ENCODE measurements at places on chromosomes 2 and 18. TPM values are rescaled to one million over a fixed set of nuclear protein-coding genes. Genes with fewer than 3 reads are reported as not detected.

Gene KCNK3
- total RNA-seq: not detected

DNA sequence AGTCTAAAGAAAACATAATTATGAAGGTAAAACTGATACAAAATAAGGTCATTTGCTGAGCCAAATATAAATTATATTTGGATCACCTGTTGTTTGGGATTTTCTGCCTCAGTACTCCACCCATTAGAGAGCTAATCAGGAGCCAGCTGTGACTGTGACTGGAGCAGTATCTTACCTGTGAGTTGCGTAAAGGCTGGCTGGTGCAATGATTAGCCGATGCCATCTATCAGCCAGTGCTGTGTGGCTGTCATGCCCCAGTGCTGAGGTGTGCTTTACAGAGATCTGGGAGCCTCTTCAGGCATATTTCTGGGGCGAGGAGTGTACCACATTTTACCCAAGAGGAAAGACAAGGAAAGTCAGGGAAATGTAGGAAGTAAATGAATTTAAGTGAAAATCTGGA is 191.8 kb downstream of the LRRTM1 start:
- no peaks in the 10 kb centered on the region for H3K36me3 ChIP-seq
- no peaks in the 10 kb centered on the region for H3K4me1 ChIP-seq
- H3K4me3 ChIP-seq: no peak overlapping the region
- no peaks in the 10 kb centered on the region for H3K27me3 ChIP-seq
- no peak for DNase-seq
- H3K27ac ChIP-seq: no peak overlapping the region

- no peaks in the 10 kb centered on the region for H3K36me3 ChIP-seq
- H3K4me3 ChIP-seq: no peak overlapping the region
- no peak for DNase-seq
Observed at GRCh38 chr18:58161659-58162058, 117.6 kb downstream of the NEDD4L start.

GRCh38 chr2:240810199-240810598 is 9.8 kb downstream of the KIF1A start:
- H3K4me1 ChIP-seq: no peaks in the 10 kb centered on the region
- H3K27ac ChIP-seq: no peak overlapping the region
- H3K36me3 ChIP-seq: no peaks in the 10 kb centered on the region
- H3K27me3 ChIP-seq: peaks cover 8% of the 10 kb centered on the region
- H3K4me3 ChIP-seq: no peak overlapping the region
- peak; percentile 89 for DNase-seq

DNA sequence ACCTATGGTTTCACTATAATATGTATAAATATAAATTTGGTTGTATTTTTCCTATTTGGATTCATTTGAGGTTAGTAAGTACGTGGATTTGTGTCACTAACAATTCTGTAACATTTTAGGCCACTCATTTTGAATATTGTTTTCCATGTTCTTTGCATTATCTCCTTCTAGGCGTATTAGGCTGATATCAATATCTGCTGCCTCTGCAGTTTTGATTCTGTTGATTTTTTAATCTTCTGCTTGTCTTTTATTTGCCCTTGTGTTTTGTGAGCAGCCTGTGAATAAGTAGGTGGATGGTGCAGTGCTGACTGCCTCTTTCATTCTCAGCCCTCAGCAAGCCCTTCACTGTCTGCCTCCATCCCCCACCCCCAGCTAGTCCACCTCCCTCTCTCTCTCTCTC is 165.7 kb upstream of the BCL2L11 start:
- H3K4me1 ChIP-seq: no peaks in the 10 kb centered on the region
- no peak overlapping the region for H3K4me3 ChIP-seq
- DNase-seq: no peak
- H3K36me3 ChIP-seq: no peaks in the 10 kb centered on the region
- no peak overlapping the region for H3K27ac ChIP-seq

- H3K4me1 ChIP-seq: no peaks in the 10 kb centered on the region
- no peaks in the 10 kb centered on the region for H3K27me3 ChIP-seq
- H3K4me3 ChIP-seq: no peak overlapping the region
Observed at GRCh38 chr2:230394301-230394700, 21.7 kb upstream of the SP100 start.

DNA sequence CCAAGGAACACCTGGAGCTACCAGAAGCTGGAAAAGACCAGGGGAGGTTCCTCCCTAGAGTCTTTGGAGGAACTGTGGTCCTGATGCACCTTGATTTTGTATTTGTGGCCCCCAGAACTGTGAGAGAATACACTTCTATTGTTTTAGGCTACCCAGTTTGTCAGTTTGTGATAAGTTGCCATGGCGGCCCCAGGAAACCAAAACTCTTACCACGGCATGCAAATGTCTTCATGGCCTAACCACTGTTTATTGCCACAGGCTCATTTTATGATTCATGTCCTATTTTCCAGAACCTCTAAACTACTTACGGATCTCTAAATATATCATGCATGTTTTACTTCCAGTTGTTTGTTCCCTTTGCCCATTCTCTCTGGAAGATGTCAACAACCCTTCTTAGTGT is 1250.7 kb upstream of the FAM98A start:
- H3K4me3 ChIP-seq: no peak overlapping the region
- no peaks in the 10 kb centered on the region for H3K36me3 ChIP-seq
- H3K27ac ChIP-seq: no peak overlapping the region
- H3K27me3 ChIP-seq: no peaks in the 10 kb centered on the region

- H3K27ac ChIP-seq: no peak overlapping the region
- no peaks in the 10 kb centered on the region for H3K36me3 ChIP-seq
- peak; percentile 42 for DNase-seq
- no peak overlapping the region for H3K4me3 ChIP-seq
- H3K4me1 ChIP-seq: peaks cover 5% of the 10 kb centered on the region
- no peaks in the 10 kb centered on the region for H3K27me3 ChIP-seq
Observed at GRCh38 chr18:76465630-76466409, 29.2 kb downstream of the ZNF516 start.

- no peaks in the 10 kb centered on the region for H3K36me3 ChIP-seq
- H3K4me3 ChIP-seq: no peak overlapping the region
- peaks cover 2% of the 10 kb centered on the region for H3K4me1 ChIP-seq
- no peak for DNase-seq
Observed at GRCh38 chr2:164824872-164825271, 16.8 kb downstream of the COBLL1 start.

- H3K4me1 ChIP-seq: peaks cover 11% of the 10 kb centered on the region
- peaks cover 43% of the 10 kb centered on the region for H3K36me3 ChIP-seq
- no peak overlapping the region for H3K27ac ChIP-seq
- no peak overlapping the region for H3K4me3 ChIP-seq
- peak; percentile 42 for DNase-seq
Observed at GRCh38 chr2:1633092-1633671, 111.1 kb downstream of the PXDN start.

GRCh38 chr2:124246170-124246569 is 221.1 kb downstream of the CNTNAP5 start:
- no peak for DNase-seq
- H3K4me1 ChIP-seq: no peaks in the 10 kb centered on the region
- H3K4me3 ChIP-seq: no peak overlapping the region
- no peaks in the 10 kb centered on the region for H3K27me3 ChIP-seq
- no peaks in the 10 kb centered on the region for H3K36me3 ChIP-seq

Gene STAM2
- 51.6 TPM for total RNA-seq

Gene SMAD7
- total RNA-seq: 76.0 TPM

Gene DPYSL5
- total RNA-seq: not detected

- no peaks in the 10 kb centered on the region for H3K27me3 ChIP-seq
- no peak for DNase-seq
- no peak overlapping the region for H3K4me3 ChIP-seq
- H3K4me1 ChIP-seq: peaks cover 18% of the 10 kb centered on the region
- H3K27ac ChIP-seq: no peak overlapping the region
- H3K36me3 ChIP-seq: no peaks in the 10 kb centered on the region
Observed at GRCh38 chr18:41933778-41934177, 21.3 kb upstream of the PIK3C3 start.

DNA sequence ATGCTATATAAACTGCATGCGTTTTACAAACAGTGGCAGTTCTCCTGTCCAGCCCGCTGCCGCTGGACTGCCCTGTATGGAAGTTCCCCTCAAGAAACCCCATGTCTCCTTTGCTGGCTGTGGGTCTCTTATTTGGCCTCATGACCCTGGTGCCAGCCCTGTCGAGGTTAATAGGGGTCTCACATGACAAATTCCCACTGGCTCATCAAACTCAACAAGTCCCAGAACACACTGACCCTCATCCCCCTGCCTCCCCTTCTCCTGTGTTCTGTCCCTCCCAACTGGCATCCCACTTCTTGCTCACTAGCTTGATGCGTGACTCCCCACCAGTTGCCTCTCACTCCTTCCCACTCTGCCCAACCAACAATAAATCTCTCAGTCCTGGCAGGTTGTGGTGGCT is 137.6 kb upstream of the HS6ST1 start:
- H3K27me3 ChIP-seq: peaks cover 4% of the 10 kb centered on the region
- no peaks in the 10 kb centered on the region for H3K36me3 ChIP-seq
- H3K27ac ChIP-seq: no peak overlapping the region
- H3K4me3 ChIP-seq: no peak overlapping the region
- DNase-seq: peak; percentile 38
- no peaks in the 10 kb centered on the region for H3K4me1 ChIP-seq

GRCh38 chr18:29823671-29824070 is 1218.9 kb downstream of the DSC3 start:
- H3K4me1 ChIP-seq: no peaks in the 10 kb centered on the region
- no peaks in the 10 kb centered on the region for H3K36me3 ChIP-seq
- DNase-seq: no peak
- H3K27me3 ChIP-seq: no peaks in the 10 kb centered on the region

- DNase-seq: peak; percentile 43
- peaks cover 21% of the 10 kb centered on the region for H3K4me1 ChIP-seq
- no peak overlapping the region for H3K4me3 ChIP-seq
Observed at GRCh38 chr2:43041173-43041591, 185.2 kb downstream of the ZFP36L2 start.

Gene TUBA3E
- total RNA-seq: not detected

DNA sequence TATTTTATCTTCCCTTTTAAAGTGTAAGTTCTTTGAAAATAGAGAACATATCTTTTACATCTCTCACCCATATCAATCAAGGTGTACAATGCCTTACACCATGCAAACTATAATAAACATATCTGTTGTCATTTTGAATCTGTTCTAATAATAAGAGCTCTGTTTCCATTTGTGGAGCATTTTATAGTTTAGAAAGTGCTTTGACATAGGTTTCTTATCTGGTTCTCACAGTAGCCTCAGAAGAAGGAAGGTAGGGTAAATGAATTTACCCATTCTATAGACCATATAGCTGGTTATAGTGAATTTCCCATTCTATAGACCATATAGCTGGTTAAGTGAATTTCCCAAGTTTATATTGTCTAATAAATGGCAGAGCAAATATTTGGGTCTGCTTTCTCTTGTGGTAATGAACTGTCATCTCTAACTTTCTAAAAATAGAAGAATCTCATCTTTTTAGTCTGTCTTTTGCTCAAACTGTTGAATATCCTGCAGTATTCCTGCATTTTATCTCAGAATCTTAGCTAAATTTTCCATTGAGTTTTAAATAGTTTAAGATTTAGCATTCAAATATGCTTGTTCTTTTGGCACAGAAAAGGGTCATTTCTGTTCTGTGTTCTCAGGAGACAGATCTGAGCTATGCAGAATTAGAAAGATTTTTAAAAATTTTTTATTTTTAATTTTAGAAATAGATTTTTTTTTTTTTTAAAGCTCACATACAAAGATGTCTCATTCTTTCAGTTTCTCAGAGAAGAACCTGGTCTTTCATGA is 80.7 kb upstream of the STON1 start:
- H3K27ac ChIP-seq: peak overlapping the region; percentile 33
- H3K27me3 ChIP-seq: no peaks in the 10 kb centered on the region
- no peak overlapping the region for H3K4me3 ChIP-seq
- H3K4me1 ChIP-seq: peaks cover 11% of the 10 kb centered on the region
